ENCODE measurements at places on chromosomes 4 and X. TPM values are rescaled to one million over a fixed set of nuclear protein-coding genes. Genes with fewer than 3 reads are reported as not detected.

- DNase-seq, result no peak
These were observed 1.8 kb downstream of the HS6ST2 start for GRCh38 chrX:132956421-132957210.

DNA sequence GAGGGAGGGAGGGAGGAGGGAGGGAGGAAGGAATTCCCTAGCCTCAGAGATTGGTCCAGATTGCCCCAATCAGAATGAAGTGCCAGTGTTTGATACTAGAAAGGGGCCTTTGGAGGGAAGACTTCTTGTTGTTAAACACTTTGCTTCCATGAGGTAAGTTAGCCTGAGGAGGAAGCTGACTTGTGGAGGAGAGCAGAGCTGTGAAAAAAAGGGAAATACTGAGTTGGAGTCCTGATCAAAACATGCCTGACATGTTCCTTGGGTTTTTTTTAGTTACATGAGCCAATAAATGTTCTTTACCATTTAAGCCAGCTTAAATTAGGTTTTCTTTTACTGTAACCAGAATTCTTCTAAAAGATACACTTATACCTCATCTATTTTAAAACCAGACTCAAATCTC is 57.6 kb downstream of the GSX2 start:
- no peak for DNase-seq

GPR173 gene
- not detected for total RNA-seq

- no peak for DNase-seq
These were observed 133.0 kb downstream of the RAPGEF2 start for GRCh38 chr4:159235779-159236368.

- no peak for DNase-seq
These were observed 82.3 kb downstream of the SLC10A7 start for GRCh38 chr4:146439437-146439836.

DNA sequence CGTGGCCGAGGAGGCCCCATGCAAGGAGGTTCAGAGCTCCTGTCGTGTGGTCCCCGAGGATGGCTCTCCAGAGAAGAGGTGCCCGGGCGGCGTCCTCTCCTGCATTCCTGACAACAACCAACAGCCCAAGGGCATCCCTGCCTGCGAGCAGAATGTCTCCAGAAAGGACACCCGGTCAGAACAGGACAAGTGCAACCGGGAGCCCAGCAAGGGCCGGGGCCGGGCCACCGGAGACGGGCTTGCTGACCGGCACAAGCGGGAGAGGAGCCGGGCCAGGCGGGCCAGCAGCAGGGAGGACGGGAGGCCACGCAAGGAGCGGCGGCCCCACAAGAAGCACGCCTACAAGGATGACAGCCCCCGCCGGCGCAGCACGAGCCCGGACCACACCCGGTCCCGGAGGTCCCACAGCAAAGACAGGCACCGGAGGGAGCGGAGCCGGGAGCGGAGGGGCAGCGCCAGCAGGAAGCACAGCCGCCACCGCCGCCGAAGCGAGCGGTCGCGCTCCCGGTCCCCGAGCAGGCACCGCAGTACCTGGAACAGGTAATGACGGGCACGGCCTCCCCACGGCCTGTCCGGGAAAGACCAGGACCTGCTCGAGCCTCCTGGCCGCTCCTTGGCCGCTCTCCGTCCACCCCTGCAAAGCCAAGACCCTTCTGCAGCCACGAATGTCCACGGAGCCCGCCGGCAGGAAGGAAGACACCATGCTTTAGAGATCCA is 9.8 kb downstream of the AKAP17A start:
- DNase-seq, result no peak

BCLAF3 gene
- total RNA-seq, result 7.3 TPM

ZNF827 gene
- 12.2 TPM for total RNA-seq

- DNase-seq, result no peak
These were observed 56.6 kb upstream of the LHFPL1 start for GRCh38 chrX:112736310-112736709.

IL2RG gene
- 447 TPM for total RNA-seq

GRCh38 chr4:178448372-178449035 is 1006.3 kb upstream of the AGA start:
- DNase-seq, result no peak

GPR50 gene
- not detected for total RNA-seq

- no peak for DNase-seq
These were observed 10.5 kb upstream of the FGF16 start for GRCh38 chrX:77436682-77437081.

- DNase-seq, result no peak
These were observed at the start of gene BEND4 for GRCh38 chr4:42152507-42153504. BEND4 (minus strand) TSS chr4:42152655; CDS start chr4:42152143, 512 bp downstream.

DNA sequence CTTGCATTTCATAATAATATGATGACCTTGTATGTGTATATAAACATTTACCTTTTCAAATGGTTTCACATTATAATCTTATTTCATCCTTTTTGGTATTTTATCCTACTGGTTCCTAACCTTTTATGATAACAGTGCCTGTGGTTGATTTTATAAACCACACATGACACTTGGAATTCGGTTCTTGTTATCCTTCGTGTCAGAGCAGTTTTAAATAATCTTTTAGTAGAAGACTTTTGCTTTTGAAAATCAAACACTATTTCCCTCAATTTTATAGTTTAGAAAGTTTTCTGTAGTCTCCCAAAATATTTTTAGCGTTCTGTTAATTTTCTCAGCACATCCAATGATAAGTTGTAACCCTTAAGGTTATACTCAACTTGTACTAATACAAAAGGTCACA is 676.8 kb downstream of the RAPGEF2 start:
- no peak for DNase-seq

MAGEA9B gene
- not detected for total RNA-seq

FGF16 gene
- total RNA-seq, result not detected

CTAG1A gene
- not detected for total RNA-seq

FAM9B gene
- total RNA-seq, result not detected

FGF2 gene
- 0.02 TPM for total RNA-seq

DNA sequence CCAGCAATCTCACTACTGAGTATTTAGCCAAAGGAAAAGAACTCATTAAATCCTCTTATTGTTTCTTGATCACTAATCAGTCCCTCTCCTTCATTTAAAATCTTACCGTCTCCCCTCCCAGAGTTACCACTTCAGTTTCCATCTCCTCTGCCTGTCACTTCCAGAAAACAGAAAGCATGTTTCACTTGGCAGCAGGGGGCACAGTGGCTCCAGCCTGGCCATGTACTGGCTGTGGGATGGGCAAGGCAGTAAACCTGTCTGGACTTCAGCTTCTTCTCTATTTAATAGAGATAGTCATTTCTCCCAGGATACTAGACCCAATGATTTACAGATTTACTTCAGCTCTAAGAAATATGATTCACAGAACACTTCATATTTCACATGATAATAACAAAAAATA is 63.2 kb downstream of the CD40LG start:
- DNase-seq, result peak; percentile 23

DNA sequence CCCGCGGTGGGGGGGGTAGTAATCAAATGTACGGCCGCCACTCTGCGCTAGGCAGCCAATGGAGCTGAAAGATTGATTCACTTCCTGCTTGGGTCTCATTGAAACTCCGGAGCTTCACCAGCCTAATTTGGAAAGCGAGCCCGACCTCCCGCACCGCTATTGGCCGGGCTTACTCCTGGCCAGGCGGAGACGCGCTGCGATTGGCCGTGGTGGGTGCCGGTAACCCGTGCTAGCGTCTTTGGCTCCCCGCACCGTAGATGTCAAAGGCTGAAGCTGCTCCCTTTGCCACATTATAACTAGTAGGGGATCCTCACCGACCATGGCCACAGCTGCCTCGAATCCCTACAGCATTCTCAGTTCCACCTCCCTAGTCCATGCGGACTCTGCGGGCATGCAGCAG is at the start of gene POU3F4:
Gene POU3F4 (plus strand): TSS at position 285 of the 400 bp plus-strand sequence. CDS start 35 bp downstream, at position 320.
- no peak for DNase-seq

COL4A6 gene
- not detected for total RNA-seq

DNA sequence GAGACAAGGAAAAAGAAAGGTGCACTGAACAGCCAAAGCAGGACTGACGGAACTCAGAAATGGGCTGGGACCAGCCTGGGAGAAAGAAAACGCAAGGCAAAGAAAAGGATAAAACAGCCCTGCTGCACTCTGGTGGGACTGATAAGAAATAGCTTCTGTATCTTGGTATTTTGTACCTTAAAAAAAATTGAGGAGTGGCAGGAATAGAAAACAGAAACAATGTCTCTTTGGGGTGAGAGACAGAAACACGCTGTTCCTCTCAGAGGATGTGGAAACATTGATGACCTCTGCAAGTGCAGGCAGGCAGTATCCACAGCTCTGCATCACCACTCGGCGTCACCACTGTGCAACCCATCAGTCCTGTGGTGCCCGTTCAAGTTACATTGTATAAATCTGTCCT is 152.5 kb upstream of the SPRY1 start:
- DNase-seq, result no peak

DNA sequence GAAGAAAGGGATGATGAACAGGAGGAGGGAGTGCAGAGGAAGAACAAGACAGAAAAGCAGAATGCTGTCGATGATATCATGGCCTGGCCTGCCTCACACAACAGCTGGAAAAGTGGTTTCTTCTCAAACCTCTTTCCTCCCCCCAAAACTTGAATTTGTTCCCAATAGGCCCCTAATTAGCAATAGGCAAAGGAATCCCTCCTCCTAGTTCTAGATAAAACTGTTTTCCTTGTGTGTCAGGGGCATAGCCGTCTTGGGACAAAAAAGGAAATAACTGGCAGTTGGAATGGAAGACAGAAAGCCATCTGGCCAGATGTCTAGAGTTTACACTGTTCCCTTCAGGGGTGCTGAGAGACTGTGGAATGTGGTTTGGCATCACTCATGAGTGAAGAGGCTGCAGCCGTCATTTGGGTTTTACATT is 177.8 kb upstream of the C1QTNF7 start:
- DNase-seq, result no peak

NDUFA1 gene
- total RNA-seq, result 64.9 TPM

DNA sequence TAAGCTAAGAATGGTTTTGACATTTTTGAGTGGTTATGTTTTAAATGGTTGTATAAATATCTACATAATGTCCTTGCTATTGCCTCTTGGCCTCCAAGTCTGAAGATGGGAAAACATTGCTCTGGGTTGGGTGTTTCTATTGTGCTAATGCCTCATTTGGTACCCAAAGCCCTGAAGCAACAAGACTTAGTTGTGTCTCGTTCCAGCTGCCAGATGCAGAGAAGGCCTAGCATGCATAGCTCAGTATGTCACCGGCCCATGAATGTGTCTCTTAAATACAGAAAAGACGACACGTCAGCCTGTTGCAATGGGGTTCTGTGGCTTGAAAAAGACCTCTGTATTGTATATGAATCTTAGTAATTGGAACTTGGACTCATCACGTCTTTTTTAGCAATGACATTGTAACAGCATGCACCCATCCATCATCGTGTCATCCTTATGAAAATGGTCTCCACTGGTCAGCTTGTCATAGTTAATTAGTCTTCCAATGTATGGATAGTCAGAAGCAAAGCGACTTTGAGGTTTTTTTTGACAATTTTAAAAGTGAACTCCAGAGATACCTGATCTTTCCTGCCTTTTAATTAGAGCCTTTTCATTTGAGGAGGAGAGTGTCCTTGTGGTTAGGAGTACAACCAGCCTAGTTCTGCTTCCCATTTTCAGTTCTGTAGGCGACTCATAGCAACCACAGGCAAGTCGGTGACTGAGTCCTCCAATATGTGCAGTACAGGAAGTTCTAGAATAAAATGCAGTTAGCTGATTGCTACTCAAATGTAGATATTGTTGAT is 126.4 kb upstream of the GATB start:
- DNase-seq, result no peak

DNA sequence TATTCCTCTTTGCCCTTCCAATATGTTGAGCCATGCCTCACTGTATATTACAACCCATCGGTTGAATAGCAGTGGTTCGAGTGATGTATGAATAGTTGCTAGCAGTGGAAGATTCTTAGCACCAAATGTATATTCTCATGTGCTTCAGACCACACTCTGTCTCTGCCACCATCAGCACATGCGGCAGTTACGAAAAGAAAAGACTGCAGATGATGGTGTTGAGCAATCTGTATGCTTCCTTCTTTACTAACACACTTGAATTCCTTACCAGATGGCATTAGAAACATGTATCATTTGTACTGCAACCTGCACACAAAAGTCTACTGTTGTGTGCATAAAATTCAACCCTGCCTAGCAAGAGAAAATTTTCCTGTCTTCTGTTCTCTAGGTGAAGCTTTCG is 214.6 kb downstream of the ENOX2 start:
- DNase-seq, result no peak

- no peak for DNase-seq
These were observed 4.7 kb downstream of the SLIT2 start for GRCh38 chr4:20256381-20256881.

- no peak for DNase-seq
These were observed 82.2 kb downstream of the EFHC2 start for GRCh38 chrX:44261286-44261685.

DNA sequence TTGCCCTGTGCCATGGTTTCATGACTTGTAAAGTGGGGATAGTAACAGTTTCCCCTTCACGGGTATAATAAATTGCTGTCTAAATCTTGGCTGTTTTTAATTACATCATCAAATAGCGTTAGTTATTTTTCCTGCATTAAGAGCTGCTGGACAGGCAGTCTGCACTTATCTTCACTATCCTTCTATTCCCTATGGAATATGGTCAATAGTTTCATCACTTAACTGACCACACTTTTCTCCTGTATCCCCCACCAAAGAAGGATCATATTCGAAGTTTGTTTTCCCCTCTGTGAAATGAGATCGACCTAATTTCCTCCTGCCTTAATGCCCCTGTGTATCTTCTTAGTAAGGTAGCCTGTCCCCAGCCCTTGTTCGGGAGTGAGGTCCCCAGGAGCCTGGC is 133.2 kb downstream of the SHROOM3 start:
- DNase-seq, result no peak

GRCh38 chrX:114390251-114390796 is 193.6 kb upstream of the HTR2C start:
- no peak for DNase-seq

RAB39B gene
- total RNA-seq, result 8.7 TPM

FUNDC1 gene
- total RNA-seq, result 12.8 TPM

FAM47E gene
- 0.17 TPM for total RNA-seq

- DNase-seq, result no peak
These were observed 508.7 kb upstream of the DIPK2B start for GRCh38 chrX:45709381-45709780.

- DNase-seq, result no peak
These were observed 14.7 kb upstream of the SPATA4 start for GRCh38 chr4:176210101-176210500.

COQ2 gene
- 17.9 TPM for total RNA-seq

PLP1 gene
- total RNA-seq, result not detected

PNMA5 gene
- total RNA-seq, result 0.10 TPM

GRCh38 chr4:9938933-9939332 is 82.4 kb downstream of the SLC2A9 start:
- no peak for DNase-seq

GRCh38 chr4:79625361-79625760 is 217.3 kb upstream of the GK2 start:
- no peak for DNase-seq

GABRG1 gene
- total RNA-seq, result not detected

GRCh38 chrX:21747558-21747957 is 10.4 kb downstream of the SMPX start:
- no peak for DNase-seq

DNA sequence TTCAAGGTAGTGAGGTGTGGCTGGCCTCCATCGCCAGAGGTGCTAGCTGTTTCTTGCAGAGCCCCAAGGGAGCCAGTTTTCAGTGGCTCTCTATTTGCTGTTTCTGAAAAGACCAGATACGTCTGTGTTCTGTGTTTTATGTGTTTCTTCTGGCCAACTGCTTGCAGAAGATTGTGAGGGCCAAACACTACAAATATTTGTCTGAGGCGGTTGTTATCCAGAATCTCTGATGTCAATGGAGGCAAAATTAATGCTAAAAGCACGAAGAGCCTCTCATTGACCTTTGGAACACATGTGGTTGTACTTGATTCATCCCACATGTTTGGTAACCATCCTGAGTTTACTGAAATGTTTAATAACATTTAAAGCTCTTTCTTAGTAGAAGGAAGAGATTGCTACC is 113.9 kb downstream of the CT47B1 start:
- DNase-seq, result no peak
